G401 (cell line): ENCODE measurements at places on chromosomes 11 and 22. TPM values are rescaled to one million over a fixed set of nuclear protein-coding genes. Genes with fewer than 3 reads are reported as not detected.

Gene OR5B21
- total RNA-seq = not detected in 2 replicates

Gene APOA4
- not detected in 2 replicates for total RNA-seq

Gene CD59
- total RNA-seq = 50.9 and 76.4 TPM in 2 replicates

Gene ISX
- total RNA-seq = not detected in 2 replicates

Gene CCDC87
- 0.07 and 0.37 TPM in 2 replicates for total RNA-seq

Gene C11orf65
- total RNA-seq = 0.24 and 11.0 TPM in 2 replicates

Gene CDC45
- 43.4 and 46.7 TPM in 2 replicates for total RNA-seq

Gene OR8D1
- total RNA-seq = not detected in 2 replicates

Gene KCNA4
- total RNA-seq = not detected in 2 replicates

Gene LRRC74B
- not detected in 2 replicates for total RNA-seq

Gene CELSR1
- total RNA-seq = 5.5 and 10.1 TPM in 2 replicates

Gene SCUBE2
- total RNA-seq = 0.06 TPM in 1 of 2 replicates, not detected in the other

Gene SAA4
- total RNA-seq = not detected in 2 replicates

Gene NUDT8
- 12.1 and 12.6 TPM in 2 replicates for total RNA-seq

Gene RFPL3
- total RNA-seq = not detected in 2 replicates

Gene GGTLC2
- total RNA-seq = not detected in 2 replicates

Gene ABCC8
- 0.47 and 1.1 TPM in 2 replicates for total RNA-seq

Gene MRGPRX1
- not detected in 2 replicates for total RNA-seq

Gene NXPE4
- not detected in 2 replicates for total RNA-seq

Gene RHOD
- not detected in 2 replicates for total RNA-seq

Gene SMTNL1
- total RNA-seq = not detected in 2 replicates

Gene CD44
- 0.80 and 6.8 TPM in 2 replicates for total RNA-seq

Gene SLC22A25
- not detected in 2 replicates for total RNA-seq

Gene SC5D
- 11.0 and 19.4 TPM in 2 replicates for total RNA-seq

Gene OR10V1
- total RNA-seq = not detected in 2 replicates

Gene GRAMD1B
- 31.0 and 33.3 TPM in 2 replicates for total RNA-seq

Gene BIK
- total RNA-seq = 4.6 and 6.9 TPM in 2 replicates
